ENCODE measurements at places on chromosomes 2 and 18.

DNA sequence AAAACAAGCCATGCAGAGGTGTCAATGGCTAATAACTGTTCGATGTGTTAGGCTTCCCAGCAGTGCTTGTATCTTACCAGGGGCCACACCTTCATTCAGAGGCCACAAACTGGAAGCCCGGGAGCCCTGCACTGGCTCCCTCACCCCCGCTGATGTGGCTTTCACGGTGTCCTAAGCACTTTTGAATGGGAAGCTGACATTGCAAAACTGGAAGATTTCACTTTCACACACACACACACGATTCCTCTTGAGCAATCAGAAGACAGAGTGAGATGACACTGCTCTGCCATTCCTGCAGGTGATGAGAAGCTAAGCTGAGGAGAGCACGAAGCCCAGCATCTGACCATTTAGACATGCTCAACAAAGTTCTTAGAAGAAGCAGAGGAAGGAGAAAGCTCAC, 8.6 kb upstream of the ZNF407 start:
- no peaks in the 10 kb centered on the region for H3K36me3 ChIP-seq
- peak overlapping the region; percentile 68 for H3K27ac ChIP-seq
- H3K4me3 ChIP-seq = peak overlapping the region; percentile 21
- peaks cover 37% of the 10 kb centered on the region for H3K4me1 ChIP-seq

DNA sequence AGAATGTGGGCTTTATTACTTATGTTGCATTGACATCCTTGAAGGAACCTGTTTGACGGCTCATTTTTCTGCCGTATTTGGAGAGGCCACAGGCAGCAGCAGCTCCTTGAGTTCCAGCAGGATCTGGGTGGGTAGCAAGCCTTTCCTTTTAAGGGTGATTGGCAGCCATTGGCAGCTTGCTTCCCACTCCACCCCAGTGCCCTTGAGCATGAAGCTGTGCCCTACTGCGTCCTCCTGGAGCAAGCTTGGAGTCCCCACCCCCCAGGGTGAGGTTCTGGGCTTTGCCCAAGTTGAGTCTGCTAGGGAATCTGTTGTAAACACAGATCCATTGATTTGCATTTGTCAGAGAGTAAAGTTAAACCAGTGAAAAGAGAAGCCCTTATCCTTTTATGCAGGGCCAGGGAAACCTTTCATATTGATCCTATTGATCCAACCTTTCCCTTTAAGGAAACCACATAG, 9.2 kb downstream of the ONECUT2 start:
- H3K27ac ChIP-seq = no peak overlapping the region
- H3K36me3 ChIP-seq = no peaks in the 10 kb centered on the region
- DNase-seq = no peak
- no peaks in the 10 kb centered on the region for H3K4me1 ChIP-seq

DNA sequence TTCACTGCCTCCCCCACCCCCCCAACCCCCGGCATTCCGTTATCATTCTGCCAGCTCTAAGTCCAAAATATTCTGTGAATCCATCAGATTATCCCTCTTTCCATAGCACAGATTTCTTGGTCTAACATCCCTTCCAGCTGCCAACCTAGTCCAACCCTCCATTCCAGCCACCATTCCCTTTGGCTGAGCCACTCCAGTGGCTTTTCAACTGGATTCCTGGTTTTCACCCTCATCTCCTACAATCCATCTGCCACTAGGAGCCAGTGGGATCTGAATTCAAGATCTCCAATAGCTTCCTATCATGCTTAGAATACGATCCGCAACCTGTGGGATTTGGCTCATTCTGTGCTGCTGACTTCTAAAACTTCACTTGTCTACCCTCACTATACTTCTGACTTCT, 1.2 kb downstream of the DAW1 start:
- DNase-seq = no peak
- no peaks in the 10 kb centered on the region for H3K4me1 ChIP-seq
- H3K27me3 ChIP-seq = no peaks in the 10 kb centered on the region
- H3K36me3 ChIP-seq = no peaks in the 10 kb centered on the region

DNA sequence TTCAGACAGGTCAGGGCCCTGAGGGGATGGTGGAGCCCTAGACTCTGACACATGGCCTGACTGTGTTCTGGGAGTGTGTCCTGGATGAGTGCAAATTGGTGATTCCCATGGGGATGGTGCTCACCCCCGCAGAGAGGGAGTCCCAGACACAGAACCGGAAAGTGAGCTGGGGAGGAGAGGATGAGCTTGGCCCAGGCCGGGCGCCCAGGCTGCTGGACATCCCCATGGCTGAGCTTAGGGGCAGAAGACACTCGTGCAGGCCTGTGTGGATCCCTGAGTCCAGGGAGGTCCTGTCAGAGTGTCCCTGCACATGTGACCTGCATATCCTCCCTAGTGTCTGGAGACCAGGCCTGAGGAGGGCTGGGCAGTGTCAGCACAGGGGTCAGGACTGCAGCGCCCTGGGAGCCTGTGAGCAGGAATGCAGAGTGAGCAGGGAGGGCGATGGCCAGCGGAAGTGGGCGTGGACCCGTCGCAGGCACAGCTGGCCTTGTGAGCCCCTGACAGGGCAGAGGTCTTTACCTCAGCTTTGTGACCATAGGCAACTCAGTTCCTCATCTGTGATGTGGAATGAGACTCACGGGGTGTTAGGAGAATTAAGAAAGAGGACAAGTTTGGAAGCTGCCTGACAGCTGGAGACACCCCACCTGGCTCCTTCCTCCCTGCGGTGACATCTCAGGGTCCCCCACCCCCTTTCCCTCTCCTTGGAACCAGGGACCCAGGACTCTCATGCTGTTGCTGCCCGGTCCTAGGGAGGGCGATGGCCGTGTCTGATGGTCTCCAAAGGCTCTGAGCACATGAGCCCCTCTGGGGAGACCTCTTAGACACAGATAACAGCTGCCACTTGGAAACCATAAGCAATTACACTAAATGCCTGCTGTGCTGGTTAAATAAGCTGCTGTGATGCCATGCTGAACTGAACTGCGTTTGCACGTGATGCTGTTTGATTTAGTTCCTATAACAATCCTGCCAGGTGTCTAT, 62.6 kb upstream of the HS6ST1 start:
- H3K27ac ChIP-seq = peak overlapping the region; percentile 91
- peak overlapping the region; percentile 5 for H3K4me3 ChIP-seq
- H3K4me1 ChIP-seq = peaks cover 25% of the 10 kb centered on the region
- H3K36me3 ChIP-seq = no peaks in the 10 kb centered on the region
- DNase-seq = no peak
- H3K27me3 ChIP-seq = no peaks in the 10 kb centered on the region

GRCh38 chr2:167200019-167200418, 311.7 kb downstream of the XIRP2 start:
- DNase-seq = no peak
- H3K4me3 ChIP-seq = no peak overlapping the region
- H3K27ac ChIP-seq = no peak overlapping the region
- H3K27me3 ChIP-seq = no peaks in the 10 kb centered on the region
- peaks cover 15% of the 10 kb centered on the region for H3K4me1 ChIP-seq
- no peaks in the 10 kb centered on the region for H3K36me3 ChIP-seq
